NCI-H2171 treated with DMSO at 0.1 percent for 48 hours (cell line): ENCODE measurements at places on chromosomes 2 and 18.

GRCh38 chr2:120401275-120402066, 55.5 kb downstream of the INHBB start:
- no peak for DNase-seq

- DNase-seq = no peak
These were observed 62.0 kb upstream of the ST3GAL5 start for GRCh38 chr2:85950743-85951142.

GRCh38 chr18:55857409-55857808, 269.4 kb upstream of the TCF4 start:
- DNase-seq = no peak

DNA sequence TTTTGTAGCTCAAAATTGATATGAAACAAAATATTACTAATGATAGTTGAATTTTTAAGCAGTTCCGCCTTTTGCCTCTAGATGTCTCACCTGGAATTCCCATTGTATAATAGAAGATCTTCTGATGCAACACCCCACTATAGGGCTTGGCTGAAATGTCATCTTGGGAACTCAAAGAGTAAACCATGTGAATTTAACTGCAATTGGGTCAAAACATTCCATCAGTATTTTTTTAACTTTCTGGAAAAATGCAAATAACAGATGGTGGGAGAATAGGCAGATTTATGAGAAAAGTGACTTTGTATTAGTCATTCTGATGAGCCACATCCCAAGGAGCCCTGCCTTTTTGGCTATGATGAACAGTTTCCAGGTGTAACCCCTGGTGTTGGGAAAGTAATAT, 489.9 kb downstream of the NYAP2 start:
- peak; percentile 17 for DNase-seq
